ENCODE measurements at places on chromosomes 4 and X.
A peak's percentile ranks its signal among the peaks of the same experiment; 100 is the strongest.

DNA sequence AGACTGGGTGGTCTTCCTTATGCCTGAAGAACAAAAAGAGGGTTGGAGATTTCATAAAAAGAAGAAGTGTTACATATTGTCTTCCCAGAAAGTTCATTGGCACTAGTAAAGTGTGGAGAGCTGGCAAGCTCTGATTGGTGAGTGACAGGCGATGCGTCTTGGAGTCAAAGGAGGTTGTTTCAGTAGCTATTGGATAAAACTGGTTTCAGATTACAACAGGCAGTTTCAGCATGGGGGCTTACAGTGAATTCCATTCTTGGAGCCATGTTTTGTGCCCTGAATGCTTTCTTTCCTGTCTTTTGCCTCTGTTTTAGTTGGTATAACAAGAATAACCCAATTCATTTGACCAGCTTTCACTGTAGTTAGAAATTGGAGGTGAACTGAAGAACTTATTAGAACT is 750.5 kb downstream of the ADGRL3 start:
- DNase-seq, result no peak

DNA sequence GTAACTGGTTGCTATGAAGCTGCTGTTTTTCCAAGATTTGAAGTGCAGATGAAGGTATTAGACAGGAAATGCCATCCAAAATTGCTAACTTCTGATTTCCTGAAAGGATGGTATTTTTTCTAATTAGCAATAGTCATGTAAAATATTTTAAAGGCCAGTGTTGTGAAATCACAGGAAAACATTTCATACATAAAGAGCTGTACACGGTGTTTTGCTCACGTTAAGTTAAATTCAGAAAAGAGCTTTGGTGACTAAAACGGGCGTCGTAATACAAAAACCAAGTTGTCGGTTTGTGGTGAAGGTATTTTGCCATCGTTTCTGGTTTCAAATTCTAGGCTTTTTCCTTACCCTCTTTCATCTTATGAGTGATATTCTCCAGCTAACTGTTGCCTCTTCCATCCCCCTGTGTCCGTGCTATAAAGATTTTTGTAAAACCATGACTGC is 39.8 kb downstream of the AFF1 start:
- no peak for DNase-seq

DNA sequence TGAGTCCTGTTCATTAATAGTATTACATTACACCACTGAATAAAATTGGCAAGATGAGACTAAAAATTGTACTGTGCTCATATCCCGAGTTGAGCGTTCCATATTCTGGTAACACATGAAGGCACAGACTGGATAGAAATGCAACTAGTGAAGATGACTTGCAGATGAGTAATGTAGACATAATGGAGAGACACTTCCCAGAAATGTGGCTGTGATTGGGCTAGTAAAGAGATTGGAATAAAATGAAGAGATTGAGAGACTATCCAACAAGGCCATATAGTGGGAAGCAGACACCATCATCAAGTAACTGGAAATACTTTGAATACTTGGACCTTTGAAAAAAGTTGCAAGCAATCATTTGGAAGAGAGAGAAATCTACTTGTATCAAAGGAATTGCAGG is 77.3 kb downstream of the DCAF8L1 start:
- no peak for DNase-seq

- DNase-seq, result no peak
Observed at GRCh38 chr4:155539746-155540145, 126.9 kb upstream of the GUCY1A1 start.

DNA sequence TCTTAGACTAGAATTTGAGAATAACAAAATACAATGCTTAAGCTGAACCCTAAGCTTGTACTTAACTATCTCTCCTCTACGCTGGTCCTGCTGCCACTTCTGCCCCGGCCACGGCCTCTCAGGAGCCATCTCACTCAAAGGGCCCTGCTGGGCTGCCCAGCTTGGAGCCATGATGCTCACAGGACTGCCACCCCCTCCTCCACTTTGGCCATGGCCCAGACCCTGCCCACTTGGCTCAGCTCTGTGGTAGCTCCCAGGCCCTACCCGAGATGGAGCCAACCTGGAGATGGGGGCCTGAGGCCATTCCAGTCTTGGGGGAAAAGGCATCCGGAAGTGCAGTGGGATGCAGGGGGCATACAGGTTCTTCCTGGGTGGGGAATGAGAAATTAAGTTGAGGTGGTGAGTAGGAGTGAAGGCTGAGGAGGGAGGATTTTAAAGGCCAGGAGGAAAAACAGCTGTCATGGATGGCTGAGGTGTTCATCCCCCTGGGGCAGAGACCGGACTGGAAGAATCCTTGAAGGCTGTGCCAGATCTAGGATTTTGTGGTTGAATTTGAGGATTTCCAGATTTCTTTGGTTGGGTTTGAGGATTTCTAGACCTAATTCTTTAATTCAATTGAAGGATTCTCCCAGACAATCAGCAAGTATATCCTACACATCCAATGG is 824 bp downstream of the SASH3 start:
- DNase-seq, result no peak

DNA sequence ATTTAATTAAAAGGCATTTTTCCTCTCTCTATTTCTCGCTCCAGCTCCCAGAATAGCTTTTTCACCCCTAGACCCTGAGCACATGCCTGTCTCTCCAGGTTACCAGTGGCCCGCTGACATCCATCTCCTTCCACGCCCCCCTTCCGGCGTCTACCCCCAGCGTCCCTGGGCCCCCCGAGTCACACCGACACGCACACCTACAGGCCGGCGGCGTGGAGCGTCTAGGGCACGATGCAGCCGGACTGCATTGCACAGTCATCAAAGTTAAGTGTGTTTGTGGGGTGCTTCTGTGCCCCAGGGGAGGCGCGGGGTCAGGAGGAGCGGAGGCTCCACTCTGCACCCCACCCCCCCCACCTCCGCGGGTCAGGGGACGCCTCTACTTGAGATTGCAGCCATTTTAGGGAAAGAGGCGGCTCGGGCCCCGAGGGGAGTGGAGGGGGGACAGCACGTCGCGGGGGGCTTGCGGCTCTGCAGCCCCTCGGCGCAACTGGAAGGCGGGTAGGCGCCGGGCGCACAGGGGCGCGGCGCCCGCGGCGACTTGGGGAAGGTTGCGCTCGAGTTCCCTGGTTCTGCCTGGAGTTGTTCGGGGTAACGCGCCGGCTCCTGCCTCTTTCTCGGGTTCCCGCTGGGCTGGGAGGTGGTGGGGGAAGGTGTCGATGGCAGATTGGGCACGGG is 112.7 kb downstream of the DHX15 start:
- DNase-seq, result peak; percentile 21

GRCh38 chr4:108236264-108236663 is 67.5 kb upstream of the LEF1 start:
- no peak for DNase-seq

- DNase-seq, result no peak
Observed at GRCh38 chrX:132270699-132271098, 51.5 kb upstream of the RAP2C start.

DNA sequence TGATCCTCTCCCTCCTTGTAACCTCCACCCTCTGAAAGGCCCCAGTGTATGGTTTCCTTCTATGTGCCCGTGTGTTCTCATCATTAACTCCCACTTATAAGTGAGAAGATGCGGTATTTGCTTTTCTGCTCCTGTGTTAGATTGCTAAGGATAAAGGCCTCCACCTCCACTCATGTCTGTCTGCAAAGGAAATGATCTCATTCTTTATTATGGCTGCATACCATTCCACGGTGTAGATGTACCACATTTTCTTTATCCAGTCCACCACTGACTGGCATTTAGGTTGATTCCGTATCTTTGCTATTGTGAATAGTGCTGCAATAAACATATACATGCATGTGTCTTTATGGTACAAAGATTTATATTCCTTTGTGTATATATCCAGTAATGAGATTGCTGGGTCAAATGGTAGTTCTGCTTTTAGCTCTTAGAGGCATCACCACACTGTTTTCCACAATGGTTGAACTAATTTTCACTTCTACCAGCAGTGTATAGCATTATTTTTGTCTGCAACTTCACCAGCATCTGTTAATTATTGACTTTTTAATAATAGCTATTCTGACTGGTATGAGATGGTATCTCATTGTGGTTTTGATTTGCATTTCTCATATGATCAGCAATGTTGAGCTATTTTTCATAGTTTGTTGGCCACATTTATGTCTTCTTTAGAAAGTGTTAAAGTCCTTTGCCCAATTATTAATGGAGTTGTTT is 1030.9 kb downstream of the FSTL5 start:
- DNase-seq, result no peak

- DNase-seq, result peak; percentile 21
Observed at GRCh38 chr4:76993787-76994641, 44.5 kb downstream of the SEPTIN11 start.

DNA sequence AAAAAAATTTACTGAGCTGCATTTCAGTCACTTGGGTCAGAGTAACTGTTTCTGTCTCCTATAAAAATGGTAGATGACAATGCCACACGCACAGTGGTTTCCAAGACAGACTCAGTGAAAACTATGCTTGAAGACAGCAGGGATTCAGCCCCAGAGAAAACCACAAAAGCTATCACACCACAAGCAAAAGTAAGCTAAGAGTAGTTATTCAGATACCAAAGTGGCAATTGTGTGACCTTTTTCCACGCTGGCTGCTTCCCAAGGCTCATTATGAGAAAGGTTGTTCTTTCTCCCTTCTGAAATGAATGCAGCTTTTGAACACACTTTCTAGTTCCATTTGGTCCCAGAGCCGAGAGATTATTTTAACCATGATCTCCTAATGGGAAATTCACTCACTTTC is 46.4 kb upstream of the GPM6B start:
- DNase-seq, result peak; percentile 4

- no peak for DNase-seq
Observed at GRCh38 chrX:48919947-48920717, 1.3 kb upstream of the PIM2 start.

GRCh38 chr4:149161247-149161646 is 654.4 kb downstream of the IQCM start:
- no peak for DNase-seq

DNA sequence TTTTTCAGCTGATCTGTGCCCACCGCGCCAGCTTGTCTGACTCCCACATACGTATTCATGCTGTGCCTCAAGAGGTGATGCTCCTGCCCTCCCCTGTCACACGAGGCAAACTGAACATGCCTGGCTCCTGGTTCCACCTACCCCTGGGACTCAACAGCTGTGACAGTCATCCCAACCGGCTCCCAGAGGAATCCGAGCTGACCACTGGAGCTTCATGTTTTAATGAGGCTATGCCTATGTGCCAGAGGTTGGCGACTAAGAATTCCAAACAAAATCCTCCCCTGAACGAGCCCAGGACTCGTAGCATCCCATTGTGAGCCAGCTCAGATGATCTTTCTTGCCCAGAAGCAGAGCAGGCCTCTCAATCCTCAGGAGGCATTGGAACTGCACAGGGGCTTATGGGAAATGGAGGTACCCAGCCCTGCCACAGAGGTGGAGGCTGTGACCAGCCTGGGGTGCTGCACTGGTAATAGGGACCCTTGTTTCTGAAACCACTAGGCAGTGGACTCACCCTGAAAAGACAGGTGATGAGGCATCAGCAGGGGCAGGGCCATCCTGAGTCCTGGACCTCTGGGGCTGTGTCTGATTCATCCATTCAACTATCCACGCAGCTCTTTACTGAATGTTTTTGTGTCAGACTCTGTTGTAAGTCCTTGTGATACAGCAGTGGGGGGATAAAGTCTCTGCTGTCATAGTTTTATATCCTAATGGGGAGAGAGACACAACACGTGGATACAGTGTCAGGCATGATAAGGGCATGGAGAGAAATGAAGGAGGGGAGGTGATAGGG is 325.0 kb downstream of the EVC2 start:
- DNase-seq, result no peak

Measured in activated CD4-positive, alpha-beta T cell treated with anti-CD3 and anti-CD28 coated beads, Interleukin-2, amount 50 U/mL, for 48 hours (primary cell).